CD4-positive, CD25-positive, alpha-beta regulatory T cell (primary cell): ENCODE measurements at places on chromosomes 16 and 17. TPM values are rescaled to one million over a fixed set of nuclear protein-coding genes. Genes with fewer than 3 reads are reported as not detected.

DNA sequence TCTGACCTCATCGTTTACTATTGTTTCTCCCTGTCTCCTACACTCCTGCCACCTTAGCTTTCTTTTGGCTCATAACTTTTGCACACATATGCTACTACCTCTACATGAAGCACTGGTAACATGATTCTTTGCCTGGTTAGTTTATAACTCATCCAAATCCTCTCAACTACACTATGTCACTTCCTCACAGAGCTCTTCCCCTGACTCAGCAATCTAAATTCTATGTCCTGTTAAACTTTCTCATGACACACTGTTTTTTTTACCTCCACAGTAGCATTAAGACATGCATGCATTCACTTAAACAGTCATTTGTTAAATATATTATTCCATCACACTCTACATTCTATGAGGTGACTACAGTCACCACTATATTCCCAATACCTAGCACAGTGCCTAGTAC, 19.7 kb downstream of the APPBP2 start:
- no peaks in the 10 kb centered on the region for H3K4me1 ChIP-seq
- H3K4me3 ChIP-seq = no peak overlapping the region
- H3K36me3 ChIP-seq = peaks cover 9% of the 10 kb centered on the region

DNA sequence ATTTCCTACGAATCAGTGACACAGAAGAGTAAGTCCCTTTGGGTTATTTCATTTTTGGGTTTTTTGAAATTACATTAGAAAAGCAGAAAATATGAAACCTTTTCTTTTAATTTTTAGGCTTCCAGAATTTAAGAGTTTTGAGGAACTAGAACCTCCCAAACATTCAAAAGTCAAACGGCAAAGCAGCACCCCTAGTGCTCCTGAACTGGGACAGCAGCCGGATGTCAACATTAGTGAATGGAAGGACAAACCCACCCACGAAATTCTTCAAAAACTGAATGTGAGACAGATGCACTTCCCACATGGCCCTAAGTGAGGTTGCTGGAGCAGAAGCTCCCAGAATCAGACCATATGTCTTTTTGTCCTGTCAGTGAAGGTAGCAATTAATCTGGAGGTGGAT, 199.4 kb downstream of the PHKB start:
- H3K27me3 ChIP-seq = no peaks in the 10 kb centered on the region
- H3K36me3 ChIP-seq = peaks cover 53% of the 10 kb centered on the region
- no peaks in the 10 kb centered on the region for H3K4me1 ChIP-seq
- no peak overlapping the region for H3K27ac ChIP-seq

- H3K27ac ChIP-seq = no peak overlapping the region
- H3K27me3 ChIP-seq = no peaks in the 10 kb centered on the region
- no peak overlapping the region for H3K4me3 ChIP-seq
- no peaks in the 10 kb centered on the region for H3K4me1 ChIP-seq
- no peak for DNase-seq
Observed at GRCh38 chr17:71338396-71338795, 782.4 kb upstream of the SOX9 start.

DNA sequence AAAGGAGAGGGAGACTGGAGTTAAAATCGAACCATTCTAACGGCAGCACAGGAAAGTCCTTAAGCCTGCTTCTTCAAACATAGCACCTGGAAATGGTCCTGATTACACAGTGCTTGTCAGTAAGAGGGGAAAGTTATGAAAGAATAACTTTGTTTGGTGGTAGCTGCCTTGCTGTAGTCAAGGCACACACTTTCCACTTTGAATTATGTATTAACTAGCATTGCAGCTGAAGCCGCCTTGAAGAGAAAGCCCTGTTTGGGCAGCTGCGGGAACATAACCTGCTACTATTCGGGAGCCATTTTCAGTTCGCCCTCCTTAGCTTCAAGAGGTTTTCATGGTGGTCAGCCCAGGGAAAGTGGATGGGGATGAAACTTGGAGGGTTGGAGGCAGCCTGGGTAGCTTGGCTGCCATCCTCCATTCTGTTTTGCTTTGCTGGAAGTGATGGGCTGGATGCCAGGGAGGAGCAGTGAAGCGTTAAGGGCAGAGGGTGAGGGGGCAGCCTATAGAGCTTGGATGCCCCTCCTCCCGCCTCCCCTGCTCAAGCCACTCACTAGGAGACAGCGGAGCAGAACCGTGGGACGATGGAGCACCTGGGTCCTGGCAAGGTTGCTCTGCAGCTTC, 5.3 kb upstream of the HAS3 start:
- H3K4me3 ChIP-seq = no peak overlapping the region
- DNase-seq = no peak
- H3K36me3 ChIP-seq = no peaks in the 10 kb centered on the region
- peaks cover under 1% of the 10 kb centered on the region for H3K4me1 ChIP-seq
- H3K27ac ChIP-seq = no peak overlapping the region

GRCh38 chr17:50196036-50196435, 5.4 kb downstream of the COL1A1 start:
- peaks cover 4% of the 10 kb centered on the region for H3K27me3 ChIP-seq
- no peak overlapping the region for H3K27ac ChIP-seq
- no peak for DNase-seq
- no peak overlapping the region for H3K4me3 ChIP-seq
- peaks cover 18% of the 10 kb centered on the region for H3K4me1 ChIP-seq

- H3K4me1 ChIP-seq = no peaks in the 10 kb centered on the region
- no peak for DNase-seq
- H3K4me3 ChIP-seq = no peak overlapping the region
- H3K36me3 ChIP-seq = no peaks in the 10 kb centered on the region
- H3K27me3 ChIP-seq = no peaks in the 10 kb centered on the region
Observed at GRCh38 chr16:82331974-82332750, 162.1 kb upstream of the MPHOSPH6 start.

- no peak overlapping the region for H3K4me3 ChIP-seq
- no peak for DNase-seq
- H3K4me1 ChIP-seq = no peaks in the 10 kb centered on the region
- H3K27me3 ChIP-seq = no peaks in the 10 kb centered on the region
- no peak overlapping the region for H3K27ac ChIP-seq
Observed at GRCh38 chr16:49016461-49016860, 265.2 kb downstream of the CBLN1 start.

The TMEM114 gene
- not detected for total RNA-seq

The KRT39 gene
- not detected for total RNA-seq
